Subcutaneous adipose tissue (tissue), 4 donors: ENCODE measurements at places on chromosomes 3 and 15. TPM values are rescaled to one million over a fixed set of nuclear protein-coding genes. Genes with fewer than 3 reads are reported as not detected.

Gene IL17RE
- total RNA-seq: 11.0 TPM

Gene FOXB1
- total RNA-seq: not detected

Gene SLC12A1
- not detected for total RNA-seq

Gene ALDH1L1
- total RNA-seq: 63.4 TPM

Gene HEXA
- 210 TPM for total RNA-seq

Gene C2CD4A
- not detected for total RNA-seq

Gene NEIL1
- total RNA-seq: 23.8 TPM

Gene PRSS50
- total RNA-seq: not detected

Gene CCNL1
- total RNA-seq: 211 TPM

Gene SLC30A4
- total RNA-seq: 9.0 TPM

Gene FEM1B
- 35.2 TPM for total RNA-seq

Gene IL16
- 28.1 TPM for total RNA-seq

Gene SATB1
- total RNA-seq: 42.4 TPM

Gene LDHAL6B
- not detected for total RNA-seq

Gene ACKR4
- total RNA-seq: 4.5 TPM

Gene TATDN2
- 21.5 TPM for total RNA-seq

Gene GPR171
- total RNA-seq: 3.9 TPM

Gene COL7A1
- 0.16 TPM for total RNA-seq

Gene NUDT16
- total RNA-seq: 40.1 TPM

Gene FGF7
- 29.2 TPM for total RNA-seq

Gene NISCH
- 65.4 TPM for total RNA-seq

Gene CISH
- 25.9 TPM for total RNA-seq

Gene SLC24A5
- not detected for total RNA-seq

Gene KIF7
- 9.5 TPM for total RNA-seq

Gene MAP1A
- total RNA-seq: 15.0 TPM

Gene TBC1D23
- 66.9 TPM for total RNA-seq

Gene MUC20
- total RNA-seq: 2.3 TPM

Gene SKOR1
- 0.44 TPM for total RNA-seq
